Activated CD8-positive, alpha-beta memory T cell treated with anti-CD3 and anti-CD28 coated beads for 48 hours (primary cell): ENCODE measurements at places on chromosomes 2 and 18.

- no peak for DNase-seq
Observed at GRCh38 chr2:204771721-204772120, 226.4 kb downstream of the PARD3B start.

DNA sequence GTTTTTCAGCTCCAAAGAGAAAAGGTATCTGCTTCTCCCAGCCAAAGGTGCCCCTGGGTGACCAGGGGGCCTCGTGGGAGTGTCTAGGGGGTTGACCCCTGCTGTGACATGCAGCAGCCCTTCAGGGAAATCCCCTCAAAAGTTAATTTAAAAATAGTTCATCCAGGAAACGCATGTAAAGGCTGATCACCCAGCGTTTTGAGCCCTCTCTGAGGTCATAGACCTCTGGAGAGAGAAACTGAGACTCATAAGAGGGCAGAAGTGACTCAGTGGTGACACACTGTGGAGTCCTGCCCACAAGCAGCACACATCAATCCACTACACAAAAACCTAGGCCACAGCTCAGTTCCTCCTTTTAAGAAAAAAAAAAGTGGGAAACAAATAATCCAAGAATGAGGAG lies 11.9 kb downstream of the GAL3ST2 start:
- DNase-seq, result no peak

GRCh38 chr2:170162271-170162632 lies 15.7 kb upstream of the MYO3B start:
- no peak for DNase-seq

GRCh38 chr2:199861132-199861774 lies 10.3 kb upstream of the FTCDNL1 start:
- no peak for DNase-seq

- no peak for DNase-seq
Observed at GRCh38 chr2:112257575-112257974, 2.7 kb upstream of the ZC3H8 start.

DNA sequence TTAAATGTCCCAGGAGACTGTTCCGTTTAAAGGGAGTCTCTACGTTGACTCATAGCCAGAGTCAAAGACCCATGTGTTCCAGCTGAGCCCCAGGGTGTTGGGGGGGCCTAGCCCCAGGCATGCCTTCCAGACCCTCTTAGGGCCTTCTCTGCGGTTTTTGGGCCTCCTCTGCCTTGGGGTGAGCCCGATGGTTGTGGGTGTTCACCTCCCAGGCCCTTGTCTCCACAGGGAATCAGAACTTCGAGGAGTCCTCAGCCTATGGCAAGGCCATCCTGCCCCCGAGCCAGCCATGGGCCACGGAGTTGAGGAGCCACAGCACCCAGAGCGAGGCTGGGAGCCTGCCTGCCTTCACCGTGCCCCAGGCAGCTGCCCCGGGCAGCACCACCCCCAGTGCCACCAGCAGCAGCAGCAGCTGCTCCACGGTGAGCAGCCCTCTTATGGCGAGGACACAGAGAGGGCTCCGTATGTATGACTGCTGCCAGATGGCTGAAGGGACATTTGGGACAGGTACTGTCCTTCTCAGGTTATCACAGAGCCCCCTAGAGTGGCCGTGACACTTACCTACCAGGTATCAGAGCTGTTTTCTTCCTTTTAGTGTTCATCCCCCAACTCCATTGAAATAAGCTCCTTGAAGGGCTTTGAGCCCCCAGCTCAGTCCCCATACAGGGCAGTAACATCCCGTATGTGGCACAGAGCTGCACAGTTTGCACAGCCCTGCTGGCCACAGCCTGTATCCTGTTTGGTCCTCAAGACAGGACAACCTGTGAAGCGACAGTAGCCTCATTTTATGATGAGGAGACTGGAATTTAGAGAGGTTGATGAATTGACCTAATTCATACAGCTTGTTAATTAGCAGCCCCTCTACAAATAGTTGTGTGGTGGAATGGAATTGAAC lies 80.7 kb downstream of the EPAS1 start:
- no peak for DNase-seq
